ENCODE measurements at places on chromosomes 12 and 14. TPM values are rescaled to one million over a fixed set of nuclear protein-coding genes. Genes with fewer than 3 reads are reported as not detected.

GRCh38 chr14:64069634-64070359 is 217.0 kb downstream of the SYNE2 start:
- H3K27me3 ChIP-seq = no peaks in the 10 kb centered on the region
- DNase-seq = no peak
- no peak overlapping the region for H3K27ac ChIP-seq
- H3K4me3 ChIP-seq = no peak overlapping the region

DNA sequence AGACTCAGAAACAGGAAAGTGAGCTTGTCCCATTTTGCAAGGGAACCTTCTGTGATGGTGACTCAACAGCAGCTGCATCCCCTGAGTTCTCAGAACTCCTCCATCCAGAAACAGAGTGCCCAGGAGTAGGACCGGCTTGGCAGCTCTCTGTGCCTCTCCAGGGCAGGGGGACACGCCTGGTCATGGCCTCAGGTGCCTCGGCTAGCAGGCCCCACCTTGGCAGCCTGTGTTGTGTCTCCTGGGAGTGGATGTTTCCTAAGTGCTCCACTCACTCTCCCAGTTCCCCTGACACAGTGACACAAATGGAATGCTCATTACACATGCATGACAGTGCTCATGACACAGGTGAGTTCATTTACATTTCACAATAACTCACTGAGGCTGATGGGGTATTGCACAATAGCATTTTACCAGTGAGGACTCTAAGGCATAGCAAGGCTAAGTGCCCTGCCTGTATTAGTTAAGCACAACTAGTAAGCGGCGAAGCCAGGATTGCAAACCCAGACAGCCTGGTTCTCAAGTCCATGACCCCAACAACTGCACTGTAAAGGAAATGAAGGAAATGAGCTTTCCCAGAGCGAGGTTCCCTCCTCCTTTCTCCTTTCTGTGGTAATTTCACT is 47.4 kb downstream of the CALM1 start:
- no peak overlapping the region for H3K4me3 ChIP-seq
- no peaks in the 10 kb centered on the region for H3K4me1 ChIP-seq
- H3K36me3 ChIP-seq = no peaks in the 10 kb centered on the region
- no peaks in the 10 kb centered on the region for H3K27me3 ChIP-seq

DNA sequence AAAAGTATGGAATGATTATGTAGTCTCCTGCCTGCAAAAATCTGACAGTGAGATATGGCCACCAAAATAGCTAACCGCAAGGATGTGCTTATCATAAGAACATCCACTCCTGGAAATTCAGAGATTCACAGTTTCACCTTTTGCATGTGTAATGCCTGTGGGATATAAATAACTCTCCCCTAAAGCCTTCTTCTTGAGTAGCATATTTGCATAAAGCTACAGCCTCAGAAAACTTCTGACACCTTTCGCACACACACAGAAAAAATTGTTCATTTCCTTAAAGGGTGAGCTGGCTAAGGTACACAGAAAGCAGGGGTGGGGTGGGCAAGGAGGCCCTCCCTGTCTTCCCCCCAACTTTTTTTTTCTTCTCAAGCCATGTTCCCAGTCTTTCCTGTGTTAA is 3.1 kb upstream of the IGF1 start:
- H3K4me3 ChIP-seq = no peak overlapping the region
- H3K27me3 ChIP-seq = no peaks in the 10 kb centered on the region
- no peak for DNase-seq
- H3K4me1 ChIP-seq = no peaks in the 10 kb centered on the region
- H3K36me3 ChIP-seq = no peaks in the 10 kb centered on the region
- peak overlapping the region; percentile 74 for H3K27ac ChIP-seq

DNA sequence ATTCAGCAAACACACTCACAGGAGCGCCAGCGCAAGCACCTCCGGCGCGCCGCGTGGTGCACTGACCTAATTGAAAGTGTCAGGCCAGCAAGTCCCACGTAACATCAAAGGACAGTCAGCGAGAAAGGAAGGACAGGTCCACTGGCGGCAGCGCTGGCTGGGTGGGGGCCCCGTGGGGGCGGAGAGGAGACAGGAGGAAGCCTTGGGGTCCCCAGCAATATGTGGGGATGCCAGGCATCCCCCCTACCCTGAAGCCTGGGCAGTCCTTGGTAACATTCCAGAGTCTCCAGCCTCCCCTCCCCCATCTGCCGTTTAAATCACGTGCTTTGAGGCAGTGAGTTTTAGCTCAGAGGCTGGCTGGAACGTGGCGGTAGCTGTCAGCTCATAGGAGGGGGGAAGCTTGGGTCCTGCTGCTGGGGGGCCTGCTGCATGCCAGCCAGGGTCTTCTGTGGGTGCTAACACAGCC is 159.2 kb downstream of the CALM1 start:
- no peaks in the 10 kb centered on the region for H3K4me1 ChIP-seq
- H3K36me3 ChIP-seq = no peaks in the 10 kb centered on the region
- peak overlapping the region; percentile 32 for H3K4me3 ChIP-seq
- no peak overlapping the region for H3K27ac ChIP-seq
- no peak for DNase-seq
- no peaks in the 10 kb centered on the region for H3K27me3 ChIP-seq

GRCh38 chr12:116884871-116885270 is 3.6 kb upstream of the HRK start:
- no peaks in the 10 kb centered on the region for H3K27me3 ChIP-seq
- H3K4me3 ChIP-seq = no peak overlapping the region
- H3K4me1 ChIP-seq = peaks cover 7% of the 10 kb centered on the region
- DNase-seq = no peak

DNA sequence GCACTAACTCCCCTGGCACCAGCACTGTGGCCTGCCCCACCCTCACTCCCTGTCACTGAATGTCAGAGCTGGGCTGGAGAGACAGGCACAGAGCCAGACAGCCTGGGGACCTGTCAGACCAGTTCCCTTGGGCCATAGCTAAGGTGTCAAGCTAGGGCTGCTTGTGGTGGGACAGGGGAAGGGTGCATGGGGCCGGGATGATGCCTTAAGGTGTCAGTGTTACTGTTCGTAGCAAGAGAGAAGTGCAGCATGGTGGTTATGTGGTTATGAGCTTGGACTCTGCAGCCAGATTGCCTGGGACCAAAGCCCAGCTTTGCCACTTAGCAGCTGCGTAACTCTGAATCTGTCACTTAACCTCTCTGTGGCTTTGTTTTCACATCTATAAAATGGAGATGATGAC is 3.8 kb downstream of the RAPGEF3 start:
- peak overlapping the region; percentile 60 for H3K4me3 ChIP-seq
- H3K4me1 ChIP-seq = peaks cover 24% of the 10 kb centered on the region

DNA sequence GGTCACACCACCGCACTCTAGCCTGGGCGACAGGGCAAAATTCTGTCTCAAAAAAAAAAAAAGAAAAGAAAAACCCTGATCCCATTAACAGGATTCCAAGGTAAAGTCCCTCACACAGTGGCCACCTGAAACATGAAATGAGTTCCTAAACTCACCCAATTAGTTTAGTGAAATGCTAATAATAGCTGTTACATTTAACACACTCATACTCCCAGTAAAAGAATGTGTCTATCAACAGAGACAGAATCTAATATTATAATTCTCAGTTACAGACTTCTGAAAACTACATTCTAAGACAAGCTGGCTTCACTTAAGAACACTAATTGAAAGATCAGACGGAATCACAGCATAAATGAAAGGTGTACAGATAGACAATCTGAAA is 44.2 kb downstream of the DUSP16 start:
- no peaks in the 10 kb centered on the region for H3K36me3 ChIP-seq
- no peak overlapping the region for H3K27ac ChIP-seq
- H3K4me3 ChIP-seq = no peak overlapping the region
- H3K27me3 ChIP-seq = no peaks in the 10 kb centered on the region

DNA sequence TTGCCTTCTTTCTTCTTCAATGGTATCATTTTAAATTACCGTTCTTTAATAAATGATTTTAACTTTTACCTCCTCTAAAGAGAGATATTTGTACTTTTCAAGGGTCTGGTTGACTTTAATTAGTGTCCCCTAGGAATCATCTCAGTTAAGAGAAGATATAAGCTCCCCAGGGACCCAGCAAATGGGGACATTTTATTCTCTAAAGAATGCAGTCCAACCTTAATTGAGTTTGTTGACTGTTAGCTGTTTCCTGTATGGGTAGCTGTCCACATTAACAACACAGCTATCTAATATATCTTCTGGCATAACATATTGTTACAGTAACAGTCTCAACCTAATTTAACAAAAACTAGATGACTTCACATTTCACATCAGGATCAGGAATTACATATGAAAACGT is 241.6 kb upstream of the NPAS3 start:
- no peaks in the 10 kb centered on the region for H3K4me1 ChIP-seq
- no peaks in the 10 kb centered on the region for H3K36me3 ChIP-seq
- no peak for DNase-seq
- H3K4me3 ChIP-seq = no peak overlapping the region

DNA sequence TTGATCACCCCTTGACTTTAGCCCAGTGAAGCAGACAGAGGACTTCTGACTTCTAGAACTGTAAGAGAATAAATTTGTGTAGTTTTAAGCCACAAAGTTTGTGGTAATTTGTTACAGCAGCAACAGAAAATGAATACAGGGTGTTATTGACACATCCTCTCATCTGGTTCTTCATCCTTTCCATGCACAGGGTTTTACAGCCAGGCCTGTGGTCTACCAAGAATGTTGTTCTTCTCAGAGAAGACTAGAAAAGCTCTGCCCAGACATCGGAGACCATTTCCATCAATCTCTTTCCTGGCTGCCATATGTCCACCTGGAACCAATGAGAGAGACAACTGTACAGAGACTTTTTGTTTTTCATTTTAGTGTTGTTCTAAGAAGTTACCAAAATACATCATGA is 308.2 kb upstream of the AMIGO2 start:
- DNase-seq = no peak
- no peaks in the 10 kb centered on the region for H3K27me3 ChIP-seq
- H3K27ac ChIP-seq = no peak overlapping the region
- H3K36me3 ChIP-seq = no peaks in the 10 kb centered on the region
- H3K4me1 ChIP-seq = no peaks in the 10 kb centered on the region
- no peak overlapping the region for H3K4me3 ChIP-seq

SMIM41 gene
- total RNA-seq = not detected

MDGA2 gene
- not detected for total RNA-seq

CLEC4D gene
- total RNA-seq = 0.15 TPM

EML5 gene
- total RNA-seq = 4.3 TPM

DYNC1H1 gene
- total RNA-seq = 391 TPM

SLC39A5 gene
- total RNA-seq = 0.98 TPM

CLEC6A gene
- total RNA-seq = not detected

TMTC1 gene
- total RNA-seq = 71.8 TPM

OR4E2 gene
- not detected for total RNA-seq

HOXC12 gene
- total RNA-seq = not detected

Measured in breast epithelium (tissue), 4 donors.